ENCODE measurements at places on chromosomes 11 and 22.

DNA sequence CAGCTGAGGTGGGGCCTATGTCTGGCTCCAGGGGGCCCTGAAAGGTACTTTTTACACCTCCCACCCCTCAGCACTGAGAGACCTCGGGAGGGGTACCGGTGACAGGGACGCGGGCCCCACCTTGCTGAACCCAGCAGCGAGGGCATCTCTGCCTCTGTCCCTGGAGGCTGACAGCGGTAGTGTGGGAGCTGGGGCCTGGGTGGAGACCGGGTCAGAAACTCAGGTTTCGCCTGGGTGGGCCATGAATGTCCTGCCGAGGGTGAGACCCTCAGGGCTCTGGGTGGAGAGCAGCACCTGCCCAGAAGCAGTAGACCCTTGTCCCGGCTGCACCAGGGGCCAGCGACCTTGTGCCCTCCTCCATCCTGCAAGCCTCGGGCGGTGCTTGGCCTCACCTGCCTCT is 22.2 kb downstream of the PTDSS2 start:
- no peak for DNase-seq

- no peak for DNase-seq
Measured at GRCh38 chr11:124278261-124278660, 22.1 kb downstream of the OR8G5 start.

DNA sequence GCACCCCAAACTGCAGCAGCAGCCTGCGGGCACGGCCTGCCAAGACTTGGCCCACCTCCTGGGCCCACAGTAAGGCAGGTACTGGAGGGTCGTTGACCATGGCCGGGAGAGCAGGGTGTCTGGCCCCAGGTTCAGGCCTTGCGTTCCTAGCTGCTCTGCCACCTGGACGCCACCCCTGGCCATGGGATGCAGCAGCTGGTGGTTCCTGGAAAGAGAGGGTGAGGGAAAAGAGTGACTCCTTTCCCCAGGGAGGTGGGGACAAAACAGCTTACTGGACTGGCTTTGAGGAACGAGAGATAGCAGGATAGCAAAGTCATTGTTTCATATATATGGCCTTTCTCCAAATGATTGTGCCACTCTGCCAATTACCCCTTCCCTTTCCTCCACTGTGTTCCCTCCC is 1.8 kb downstream of the BSCL2 start:
- DNase-seq = no peak

DNA sequence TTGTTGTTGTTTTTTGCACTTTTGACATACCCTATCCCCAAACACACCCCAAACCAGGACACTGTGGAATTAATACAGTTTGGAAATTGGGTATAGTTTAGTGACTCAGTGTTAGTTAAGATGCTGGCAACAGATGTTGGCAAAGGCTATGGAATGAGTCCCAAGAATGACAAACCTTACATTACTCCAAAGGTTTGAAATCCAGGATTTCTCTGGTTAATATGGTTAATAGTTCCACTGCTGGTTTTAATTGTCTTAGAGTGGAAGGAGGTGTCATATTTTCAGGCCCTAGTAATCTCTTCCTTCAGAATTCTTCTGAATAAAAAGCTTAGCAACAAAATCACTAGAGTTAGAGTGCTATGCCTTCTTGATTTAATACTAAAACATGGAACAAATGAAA is 775 bp downstream of the LPXN start:
- DNase-seq = no peak

GRCh38 chr11:74132833-74133232 is 38.0 kb downstream of the C2CD3 start:
- no peak for DNase-seq

Data from NCI-H187 (cell line).